Activated naive CD4-positive, alpha-beta T cell (primary cell): ENCODE measurements at places on chromosomes 1 and 21.

- DNase-seq, result no peak
Observed at GRCh38 chr1:177443003-177443402, 272.2 kb downstream of the BRINP2 start.

- no peak for DNase-seq
Observed at GRCh38 chr1:158998037-158998780, 11.5 kb upstream of the IFI16 start.

- DNase-seq, result no peak
Observed at GRCh38 chr1:31799895-31800673, 15.7 kb downstream of the SPOCD1 start.

DNA sequence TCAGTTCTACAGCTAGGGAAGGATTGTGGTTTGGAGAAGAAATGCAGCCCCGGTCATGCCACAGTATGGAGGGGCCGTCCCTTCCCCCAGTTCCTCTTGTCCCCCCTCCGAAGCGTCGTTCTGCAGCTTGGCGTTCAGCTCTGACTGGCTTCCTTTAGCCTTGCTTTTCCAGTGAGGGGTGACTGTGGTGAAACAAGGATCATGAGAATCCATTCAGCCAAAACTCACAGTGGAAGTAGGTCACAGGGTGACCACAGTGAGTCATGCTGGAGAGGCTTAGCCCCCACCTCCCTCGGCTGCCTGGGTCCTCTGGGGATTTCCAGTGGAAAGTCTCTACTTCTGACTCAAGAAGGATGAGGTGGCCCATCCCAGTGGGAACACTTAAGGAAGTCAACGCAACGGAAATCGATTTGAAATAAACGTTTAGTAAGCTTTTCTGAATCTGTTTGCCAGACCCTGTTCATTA lies 37.3 kb upstream of the COL6A2 start:
- DNase-seq, result no peak

DNA sequence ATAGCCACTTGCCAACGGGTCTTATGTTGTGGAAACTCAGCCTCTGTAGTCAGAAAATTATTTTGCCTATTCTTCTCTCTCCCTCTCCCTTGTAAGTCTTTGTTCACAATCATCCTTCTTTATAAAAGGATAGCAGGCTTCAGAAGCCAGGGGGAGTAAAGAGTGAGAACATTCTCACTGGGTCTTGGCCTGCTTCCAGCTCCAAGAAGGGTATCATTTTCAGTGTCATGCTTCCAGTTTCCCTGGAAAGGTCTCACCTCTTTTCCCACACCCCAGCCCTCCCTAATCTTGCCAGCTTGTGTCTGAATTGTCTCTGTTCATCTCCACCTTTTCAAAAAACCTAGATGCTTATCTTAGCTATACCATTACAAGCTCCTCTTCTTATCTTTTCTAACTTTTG lies 346.2 kb upstream of the LRRC7 start:
- no peak for DNase-seq
